ENCODE measurements at places on chromosomes 13 and 19. TPM values are rescaled to one million over a fixed set of nuclear protein-coding genes. Genes with fewer than 3 reads are reported as not detected.

- no peak overlapping the region for H3K4me3 ChIP-seq
- no peak for DNase-seq
- H3K36me3 ChIP-seq, result peaks cover 33% of the 10 kb centered on the region
- H3K4me1 ChIP-seq, result no peaks in the 10 kb centered on the region
- no peak overlapping the region for H3K27ac ChIP-seq
- H3K27me3 ChIP-seq, result no peaks in the 10 kb centered on the region
Measured at GRCh38 chr19:35727956-35728706, 10.3 kb downstream of the KMT2B start.

- no peak overlapping the region for H3K4me3 ChIP-seq
- no peak for DNase-seq
- H3K27ac ChIP-seq, result no peak overlapping the region
- no peaks in the 10 kb centered on the region for H3K27me3 ChIP-seq
Measured at GRCh38 chr13:31878955-31879354, 139.6 kb downstream of the RXFP2 start.

The MTUS2 gene
- not detected for total RNA-seq

GRCh38 chr13:101393140-101393539, 23.2 kb downstream of the NALCN start:
- DNase-seq, result no peak
- H3K4me3 ChIP-seq, result no peak overlapping the region
- H3K27me3 ChIP-seq, result no peaks in the 10 kb centered on the region
- no peaks in the 10 kb centered on the region for H3K36me3 ChIP-seq
- H3K4me1 ChIP-seq, result no peaks in the 10 kb centered on the region

- H3K27me3 ChIP-seq, result no peaks in the 10 kb centered on the region
- peak overlapping the region; percentile 76 for H3K27ac ChIP-seq
Measured at GRCh38 chr19:1942078-1942933, 1.3 kb downstream of the CSNK1G2 start.

GRCh38 chr19:17216058-17216670, 1.0 kb downstream of the USE1 start:
- H3K27me3 ChIP-seq, result no peaks in the 10 kb centered on the region
- H3K36me3 ChIP-seq, result peaks cover 12% of the 10 kb centered on the region
- H3K4me1 ChIP-seq, result peaks cover 13% of the 10 kb centered on the region
- H3K4me3 ChIP-seq, result peak overlapping the region; percentile 67

The MED29 gene
- total RNA-seq, result 28.0 TPM

DNA sequence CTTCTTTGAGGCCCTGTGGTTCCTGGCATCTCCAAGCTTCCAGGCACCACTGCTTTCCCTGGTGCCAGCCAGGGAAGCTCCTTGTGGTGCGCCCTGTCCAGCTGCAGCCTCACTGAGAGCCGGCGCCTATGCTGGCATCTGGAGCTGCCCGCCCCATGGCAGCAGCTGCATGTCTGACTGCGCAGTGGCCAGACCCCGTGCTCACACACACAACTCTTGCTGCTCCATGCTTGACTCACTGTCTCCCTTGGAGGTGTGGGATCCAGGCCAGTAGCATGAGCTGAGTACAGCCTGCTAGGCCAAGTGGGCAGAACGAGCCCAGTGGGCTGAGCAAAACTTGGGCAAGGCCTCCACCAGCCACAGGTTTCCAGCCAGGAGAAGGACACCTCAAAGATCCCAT, 11.5 kb upstream of the SUPT20H start:
- H3K36me3 ChIP-seq, result no peaks in the 10 kb centered on the region
- H3K27me3 ChIP-seq, result no peaks in the 10 kb centered on the region
- DNase-seq, result no peak

The UGGT2 gene
- 17.8 TPM for total RNA-seq

The TYROBP gene
- total RNA-seq, result 0.54 TPM

The FXYD3 gene
- 0.44 TPM for total RNA-seq

- H3K4me1 ChIP-seq, result no peaks in the 10 kb centered on the region
- no peak overlapping the region for H3K27ac ChIP-seq
- no peaks in the 10 kb centered on the region for H3K36me3 ChIP-seq
- no peak overlapping the region for H3K4me3 ChIP-seq
Measured at GRCh38 chr13:112065521-112065866, 1.5 kb upstream of the SOX1 start.

The UNC13A gene
- total RNA-seq, result 0.08 TPM

GRCh38 chr13:26476111-26476781, 81.2 kb upstream of the WASF3 start:
- no peaks in the 10 kb centered on the region for H3K4me1 ChIP-seq
- H3K27ac ChIP-seq, result no peak overlapping the region
- no peaks in the 10 kb centered on the region for H3K36me3 ChIP-seq
- no peak for DNase-seq
- peaks cover 3% of the 10 kb centered on the region for H3K27me3 ChIP-seq
- H3K4me3 ChIP-seq, result no peak overlapping the region

The COX7A1 gene
- not detected for total RNA-seq

Data from GM12878 (cell line).